AG20443 (cell line): ENCODE measurements at places on chromosomes 4 and X.

DNA sequence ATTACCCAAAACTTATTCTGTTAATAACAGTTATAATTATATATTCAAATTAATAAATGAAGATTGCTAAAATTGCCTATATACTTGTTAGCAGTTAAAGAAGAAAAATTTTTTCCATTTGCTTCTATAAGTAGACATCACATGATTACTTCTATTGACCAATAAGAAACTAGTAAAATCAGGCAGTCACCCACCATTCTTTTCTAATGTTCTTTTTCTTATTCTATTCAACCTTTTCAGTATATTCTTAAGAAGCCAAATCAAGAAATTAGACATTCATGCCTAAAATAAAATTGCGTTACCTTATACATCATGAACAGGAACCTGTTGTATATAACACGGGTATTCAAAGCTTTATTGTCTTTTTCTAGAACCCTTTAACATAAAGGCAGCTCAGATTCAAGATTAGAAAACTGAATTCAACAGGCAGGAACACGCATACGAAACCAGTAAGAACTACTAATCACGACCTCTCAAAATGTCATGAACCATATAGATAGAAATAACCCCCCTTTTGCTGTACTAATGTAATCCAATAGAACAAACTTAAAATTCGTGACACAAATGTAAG is 568.1 kb upstream of the DIPK2B start:
- DNase-seq, result no peak

GRCh38 chr4:184807797-184808712 is 17.7 kb downstream of the ACSL1 start:
- no peak for DNase-seq

- no peak for DNase-seq
Observed at GRCh38 chrX:39859991-39860861, 237.5 kb downstream of the BCOR start.

- no peak for DNase-seq
Observed at GRCh38 chr4:65865489-65865888, 195.2 kb upstream of the EPHA5 start.

DNA sequence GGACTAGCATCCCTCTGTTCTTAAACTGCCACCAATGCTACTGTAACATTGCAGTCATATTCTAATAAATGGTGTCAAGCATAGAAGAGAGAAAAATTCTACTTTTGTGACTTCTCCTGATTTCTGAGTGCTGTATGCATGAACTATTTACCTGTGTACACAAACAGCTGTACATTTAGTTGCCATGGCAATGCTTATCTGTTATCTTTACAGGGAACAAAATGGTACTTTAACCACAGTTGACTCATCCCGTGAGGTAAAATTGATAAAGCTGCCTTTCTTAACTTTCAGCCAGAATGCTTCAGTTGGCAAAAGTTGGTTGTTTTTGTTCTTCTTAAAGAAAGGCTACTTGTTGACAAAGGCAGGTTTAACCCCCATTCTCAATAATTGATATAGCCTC is 587.5 kb upstream of the MAGEB2 start:
- no peak for DNase-seq

GRCh38 chr4:114078636-114079035 is 99.2 kb upstream of the ARSJ start:
- DNase-seq, result peak; percentile 14

GRCh38 chrX:101252634-101253033 is 33.0 kb downstream of the DRP2 start:
- DNase-seq, result peak; percentile 43

DNA sequence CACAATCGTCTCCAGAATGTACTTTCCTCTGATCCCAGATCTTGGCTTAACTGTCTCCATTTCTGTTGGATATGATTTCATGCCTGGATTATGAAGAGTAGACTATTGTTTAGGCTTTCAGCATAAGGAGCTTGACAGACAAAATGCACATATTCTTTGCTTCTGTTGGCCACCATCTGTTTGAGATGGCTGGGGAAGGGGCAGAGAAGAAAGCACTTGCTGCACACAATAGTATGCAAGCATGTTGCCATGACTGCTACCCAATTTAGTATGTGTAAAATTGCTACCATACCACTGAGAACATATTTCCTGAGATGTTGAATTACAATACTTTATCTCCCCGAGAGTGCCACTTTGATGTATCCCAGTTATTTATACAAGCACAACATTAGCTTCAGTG is 127.9 kb upstream of the BMPR1B start:
- DNase-seq, result no peak

- peak; percentile 21 for DNase-seq
Observed at GRCh38 chrX:38192007-38192810, 28.5 kb downstream of the SRPX start.

DNA sequence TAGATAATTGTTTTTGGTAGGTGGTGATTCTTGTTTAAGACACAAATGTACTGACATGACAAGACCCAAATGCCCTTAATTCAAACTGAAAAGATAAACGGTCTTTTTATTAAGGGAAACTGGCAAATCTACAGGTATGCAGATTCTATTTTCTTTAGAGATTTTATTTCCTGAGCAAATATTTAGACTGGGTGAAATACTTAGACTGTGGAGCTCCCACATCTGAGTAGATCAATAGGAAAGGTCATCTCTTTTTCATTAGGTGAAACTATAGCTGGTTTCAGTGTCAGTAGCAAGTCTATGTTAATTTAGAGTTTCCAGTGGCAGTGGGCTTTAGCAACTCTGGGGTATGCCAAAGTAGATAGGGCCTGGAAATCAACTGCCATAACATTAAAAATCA is 446.7 kb downstream of the FSTL5 start:
- DNase-seq, result no peak

DNA sequence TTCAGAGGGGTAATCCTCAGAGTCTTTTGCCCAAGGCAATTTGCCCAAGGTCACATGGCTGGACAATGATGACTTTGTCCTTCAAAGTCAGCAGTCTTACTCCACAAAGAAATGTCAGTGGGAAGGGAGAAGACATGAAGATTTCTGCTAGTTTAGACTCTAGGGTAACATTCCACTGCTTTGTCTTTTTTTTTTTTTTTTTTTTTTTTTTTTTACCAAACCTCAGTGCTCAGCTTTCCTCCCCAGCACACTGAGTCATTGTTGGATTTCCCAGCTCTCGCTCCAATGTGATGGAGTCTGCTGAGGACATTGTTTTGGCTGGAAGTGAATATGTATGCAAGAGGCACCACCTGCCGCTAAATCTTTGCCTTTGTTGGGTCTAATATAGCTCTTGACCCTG is 7.2 kb upstream of the C1QTNF7 start:
- DNase-seq, result peak; percentile 57

GRCh38 chr4:46844325-46844917 is 64.6 kb downstream of the COX7B2 start:
- DNase-seq, result peak; percentile 18

- DNase-seq, result no peak
Observed at GRCh38 chrX:139762400-139763183, 54.6 kb upstream of the MCF2 start.

DNA sequence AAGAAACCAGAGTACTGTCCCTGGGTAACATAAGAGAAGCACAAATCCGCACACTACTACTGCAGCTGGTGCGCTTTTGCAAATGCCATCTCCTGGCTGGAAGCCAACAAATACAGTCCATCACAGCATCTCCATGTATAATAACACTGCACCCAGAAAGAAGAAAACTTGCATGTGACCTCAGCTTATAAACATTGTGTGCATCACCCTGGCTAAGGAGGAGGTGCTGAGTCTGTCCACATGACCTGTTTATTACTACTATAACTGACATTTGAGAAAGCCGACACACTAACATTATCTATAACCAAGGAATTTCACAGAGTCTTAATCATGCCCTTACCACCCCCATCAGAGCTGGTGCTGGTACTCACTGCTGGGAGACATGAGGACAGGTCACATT is 516.8 kb downstream of the CFAP47 start:
- DNase-seq, result no peak

DNA sequence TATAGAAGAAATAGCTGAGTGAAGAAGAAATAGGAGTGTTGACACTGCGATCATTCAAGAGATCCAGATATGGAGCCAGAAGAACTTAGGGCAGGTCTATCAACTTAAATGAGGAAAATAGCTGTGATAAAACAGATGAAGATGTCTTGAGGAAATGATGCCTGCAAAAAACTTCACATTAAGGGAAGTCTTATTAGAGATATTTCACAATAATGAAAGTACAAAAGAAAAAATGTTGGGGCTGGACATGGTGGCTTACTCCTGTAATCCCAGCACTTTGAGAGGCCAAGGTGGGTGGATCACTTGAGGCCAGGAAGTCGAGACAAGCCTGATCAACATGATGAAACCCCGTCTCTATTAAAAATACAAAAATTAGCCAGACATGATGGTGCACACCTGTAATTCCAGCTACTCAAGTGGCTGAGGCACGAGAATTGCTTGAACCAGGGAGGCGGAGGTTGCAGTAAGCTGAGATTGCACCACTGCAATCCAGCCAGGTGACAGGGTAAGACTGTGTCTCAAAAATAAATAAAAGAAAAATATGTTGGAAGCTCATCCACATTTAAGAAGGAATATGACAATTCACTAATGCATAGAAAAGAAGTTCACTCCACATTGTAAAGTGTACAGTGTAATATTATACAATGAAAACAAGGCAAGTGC is 56.3 kb downstream of the PKD2 start:
- DNase-seq, result no peak

GRCh38 chr4:123587983-123588494 is 191.4 kb downstream of the SPRY1 start:
- peak; percentile 74 for DNase-seq

GRCh38 chr4:121168446-121169281 is 4.5 kb upstream of the TNIP3 start:
- no peak for DNase-seq

DNA sequence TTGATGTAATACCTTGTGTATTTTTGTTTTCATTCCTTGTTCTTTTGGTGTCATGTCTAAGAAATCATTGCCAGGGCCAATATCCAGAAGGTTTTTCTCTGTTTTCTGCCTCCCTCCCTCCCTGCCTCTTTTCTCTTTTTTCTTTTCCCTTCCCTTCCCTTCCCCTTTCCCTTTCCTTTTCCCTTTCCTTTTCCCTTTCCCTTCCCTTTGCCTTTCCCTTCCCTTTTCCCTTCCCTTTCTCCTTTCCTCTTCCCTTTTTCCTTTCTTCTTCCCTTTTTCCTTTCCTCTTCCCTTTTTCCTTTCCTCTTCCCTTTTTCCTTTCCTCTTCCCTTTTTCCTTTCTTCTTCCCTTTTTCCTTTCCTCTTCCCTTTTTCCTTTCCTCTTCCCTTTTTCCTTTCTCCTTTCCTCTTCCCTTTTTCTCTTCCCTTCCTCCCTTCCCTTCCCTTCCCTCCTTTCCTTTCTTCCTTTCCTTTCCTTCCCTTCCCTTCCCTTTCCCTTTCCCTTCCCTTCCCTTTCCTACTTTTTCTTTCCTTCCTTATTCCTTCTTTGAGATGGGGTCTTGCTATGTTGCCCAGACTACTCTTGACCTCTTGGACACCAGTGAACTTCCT is 646.1 kb downstream of the RAPGEF2 start:
- DNase-seq, result no peak

DNA sequence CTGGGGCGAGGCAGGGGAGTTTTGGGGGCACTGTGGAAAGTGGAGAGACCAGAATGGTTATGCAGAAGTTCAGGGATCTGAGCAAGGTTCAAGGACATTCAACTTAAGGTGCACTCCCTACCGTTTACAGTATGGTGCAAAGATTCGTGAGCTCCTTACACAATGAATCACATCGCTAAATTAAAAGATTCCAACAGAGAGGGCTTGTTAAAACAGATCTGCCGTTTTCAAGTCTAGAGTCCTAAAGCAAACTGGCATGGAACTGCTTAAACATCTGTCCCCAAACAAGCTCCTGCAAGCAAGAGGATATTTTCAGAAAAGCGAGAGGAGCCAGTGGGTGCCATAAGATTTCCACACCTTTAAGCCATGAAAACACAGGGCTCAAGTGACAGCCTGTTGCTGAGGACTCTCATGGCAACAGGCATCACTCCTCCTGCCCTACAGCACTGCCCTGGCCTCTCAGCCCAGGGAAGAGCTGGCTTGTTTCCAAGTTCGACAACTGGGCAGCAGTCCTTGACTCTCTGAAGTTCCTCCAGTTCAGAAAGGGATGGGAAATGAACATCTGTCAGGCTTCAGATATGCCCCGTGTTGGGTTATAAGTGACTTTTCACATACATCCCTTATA is 10.0 kb downstream of the FAM184B start:
- DNase-seq, result no peak
